Ascending aorta (tissue), 2 donors: ENCODE measurements at places on chromosomes 2 and 18.

DNA sequence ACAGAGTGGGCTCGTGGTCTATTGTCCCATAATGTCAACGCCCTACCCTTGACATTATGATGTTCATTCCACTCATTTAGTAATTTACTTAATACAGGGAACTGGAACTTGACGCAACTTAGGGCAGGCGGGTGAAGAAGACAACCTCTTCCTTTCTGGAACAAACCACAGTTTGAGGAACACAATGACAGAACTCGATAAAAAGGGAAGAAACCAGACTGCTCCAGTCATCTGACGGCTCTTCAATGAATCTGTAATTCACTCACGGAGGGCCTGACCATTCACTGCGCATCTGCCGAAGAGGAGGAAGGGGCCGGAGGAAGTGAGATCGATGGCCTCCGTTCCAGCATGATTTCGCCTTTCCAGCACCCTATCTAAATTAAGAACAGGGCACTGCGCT is 83.2 kb downstream of the BCL2 start:
- no peak for DNase-seq

- no peak for DNase-seq
These were observed 488.7 kb upstream of the TCF4 start for GRCh38 chr18:56076723-56077122.

DNA sequence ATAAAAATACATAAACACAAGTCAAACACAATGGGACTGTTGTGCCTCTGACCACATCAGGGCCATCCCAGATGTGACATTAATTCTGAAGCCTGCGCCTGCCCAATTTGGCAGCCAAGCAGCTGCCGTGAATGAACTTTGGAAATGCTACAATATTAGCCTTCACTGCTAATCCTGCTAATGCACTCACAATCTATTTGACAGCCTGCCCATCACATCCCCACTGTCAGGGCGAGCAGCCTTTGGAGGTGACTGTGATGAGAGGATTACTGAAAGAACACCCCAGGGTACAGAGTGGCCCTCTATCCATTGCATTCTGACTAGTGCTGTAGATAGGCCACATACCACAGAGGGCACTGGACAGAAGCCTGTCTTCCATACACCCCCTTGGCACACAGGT is 21.6 kb downstream of the OSR1 start:
- DNase-seq, result no peak

- DNase-seq, result no peak
These were observed 124.2 kb downstream of the GALR1 start for GRCh38 chr18:77373730-77374445.

GRCh38 chr18:62990653-62991052 is 275.3 kb downstream of the PHLPP1 start:
- DNase-seq, result no peak

- DNase-seq, result no peak
These were observed 29.4 kb upstream of the ASNSD1 start for GRCh38 chr2:189631849-189632248.

GRCh38 chr2:24125956-24126355 is 2.7 kb downstream of the FAM228B start:
- no peak for DNase-seq

DNA sequence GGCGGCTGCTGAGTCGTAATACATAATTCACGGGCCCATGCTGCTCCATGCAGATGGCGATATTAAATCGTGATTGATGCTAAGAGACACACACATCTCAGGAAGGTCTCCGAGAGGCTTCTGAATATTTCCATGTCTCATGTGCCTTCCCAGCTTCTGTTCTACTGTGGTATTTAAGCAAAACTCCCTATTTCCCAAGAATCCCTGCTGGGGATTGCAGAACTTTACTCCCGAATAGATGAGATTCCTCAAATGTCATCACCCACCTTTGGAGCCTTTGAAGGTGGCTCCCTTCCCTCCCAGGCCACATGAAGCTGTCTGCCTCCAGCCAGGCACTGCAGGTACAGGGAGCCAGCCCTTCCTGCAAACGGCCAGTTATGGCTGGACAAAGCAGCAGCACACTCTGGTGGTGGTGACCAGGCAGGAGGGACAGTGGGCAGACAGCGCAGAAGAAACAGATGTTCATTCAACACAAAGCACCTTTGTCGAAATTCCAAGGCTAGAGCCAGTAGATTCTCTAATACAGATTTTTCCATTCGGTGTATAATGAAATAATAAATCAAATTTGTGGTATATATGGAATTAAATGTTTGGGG is 14.1 kb downstream of the NRP2 start:
- DNase-seq, result no peak

GRCh38 chr2:212424082-212424481 is 114.5 kb downstream of the ERBB4 start:
- DNase-seq, result no peak

- no peak for DNase-seq
These were observed 62.9 kb upstream of the CDKL4 start for GRCh38 chr2:39306626-39307025.

DNA sequence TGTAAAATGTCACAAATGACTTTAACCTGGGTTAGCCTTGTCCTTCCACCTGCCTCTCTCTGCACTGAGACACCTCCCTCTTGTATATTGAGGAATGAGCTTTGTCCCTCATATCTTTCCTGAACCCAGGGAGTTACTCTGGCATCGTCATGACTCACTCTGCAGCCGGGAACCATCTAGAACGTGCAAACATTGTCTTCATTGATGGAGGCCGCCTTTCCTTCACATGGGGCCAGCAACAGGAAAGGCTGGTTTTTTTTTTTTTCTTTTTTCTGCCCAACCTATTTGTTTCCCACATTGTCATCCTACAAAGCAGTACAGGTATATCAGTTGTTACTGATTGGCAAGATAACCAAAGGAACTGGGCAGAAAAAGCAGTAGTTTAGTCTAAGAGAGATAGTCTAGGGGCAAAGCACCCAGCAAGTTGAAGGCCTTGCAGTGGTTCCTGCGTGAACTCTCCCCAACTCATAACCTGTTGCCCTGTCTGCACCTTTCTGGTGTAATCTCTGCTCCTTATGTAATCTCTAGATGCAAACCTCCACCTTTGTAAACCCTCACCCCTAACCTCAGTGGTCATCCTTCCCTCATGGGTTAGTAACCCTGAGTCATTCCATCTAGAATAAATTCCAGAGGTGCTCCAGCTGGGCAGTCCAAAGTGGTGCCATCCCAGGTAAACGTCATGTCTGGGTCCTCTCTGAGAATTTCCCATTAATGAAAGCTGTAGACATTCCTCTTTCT is 38.3 kb downstream of the SLC40A1 start:
- no peak for DNase-seq

GRCh38 chr2:227267410-227268115 is 57.5 kb upstream of the MFF start:
- no peak for DNase-seq

DNA sequence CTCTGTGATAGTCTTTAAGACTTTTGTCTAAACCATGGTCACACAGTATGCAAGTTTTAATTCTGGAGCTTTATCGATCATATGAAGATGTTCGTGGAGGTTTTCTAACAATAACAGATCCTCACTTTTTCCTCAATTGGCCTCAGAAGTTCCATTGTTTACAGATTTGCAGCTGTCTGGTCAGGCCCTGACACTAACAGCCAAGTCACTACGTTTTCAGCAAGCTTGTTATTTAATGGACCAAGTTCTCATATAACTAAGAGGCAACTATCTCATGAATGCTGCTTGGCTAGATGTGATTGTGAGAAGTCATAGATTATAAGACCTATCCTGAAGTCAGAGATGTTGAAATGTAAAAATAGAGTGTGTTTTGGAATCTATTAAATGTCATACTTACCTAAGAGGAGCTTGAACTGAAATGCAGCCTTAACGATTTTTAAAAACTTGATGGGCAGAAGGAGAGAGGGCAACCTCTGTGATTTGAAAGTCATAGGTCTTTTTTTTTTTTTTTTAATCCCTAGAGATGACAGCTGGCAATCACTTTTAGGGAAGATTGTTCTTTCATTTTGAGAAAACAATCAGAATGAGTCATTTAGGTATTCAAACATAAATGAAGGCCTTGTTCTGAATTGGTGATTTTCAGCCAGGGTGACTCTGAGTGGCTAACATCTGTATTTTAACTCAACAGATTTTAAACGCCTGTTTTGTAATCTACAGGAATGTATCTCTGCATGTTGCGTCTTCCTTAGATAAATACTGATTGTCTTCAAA is 48.4 kb upstream of the NEMP2 start:
- DNase-seq, result no peak

DNA sequence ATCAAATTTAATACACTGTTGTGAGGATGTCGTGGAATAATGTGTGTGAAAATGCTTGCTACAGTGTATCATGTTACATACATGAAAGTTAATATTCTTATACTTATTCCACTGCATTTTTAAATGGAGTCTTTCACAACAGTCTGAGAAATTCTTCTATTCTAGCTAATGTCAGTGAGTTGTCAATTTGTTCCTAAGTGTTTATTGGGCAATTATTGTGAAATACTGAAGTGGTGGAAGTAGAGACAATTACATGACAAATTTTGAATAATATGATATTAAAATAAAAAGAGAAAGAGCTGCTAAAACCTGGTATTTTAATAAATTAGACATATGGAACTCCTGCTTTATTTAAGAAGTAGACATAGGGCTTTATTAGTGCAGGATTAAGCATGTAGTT is 176.1 kb downstream of the PTPRM start:
- no peak for DNase-seq

- DNase-seq, result no peak
These were observed 219.2 kb downstream of the FHOD3 start for GRCh38 chr18:36516726-36517125.

- no peak for DNase-seq
These were observed 24.5 kb upstream of the LIPG start for GRCh38 chr18:49537232-49537896.

- DNase-seq, result no peak
These were observed 71.7 kb downstream of the TPGS2 start for GRCh38 chr18:36757081-36757480.

DNA sequence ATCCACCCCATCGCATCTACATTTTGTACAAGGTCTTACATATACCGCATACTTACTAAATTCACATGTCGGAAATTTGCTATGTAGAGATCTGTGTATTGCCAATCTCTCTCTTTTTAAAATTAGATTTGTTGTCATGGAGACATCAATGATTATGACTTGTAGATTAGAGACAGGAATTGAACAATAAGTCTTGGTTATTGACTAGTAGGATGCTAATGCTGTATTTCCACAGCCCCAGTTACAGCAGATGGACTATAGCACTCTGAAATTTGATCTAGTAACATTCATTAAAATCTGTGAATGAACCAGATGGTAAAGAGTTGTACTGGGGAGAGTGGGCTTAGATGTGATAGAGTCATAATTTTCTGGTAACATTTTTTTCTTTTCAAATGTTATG is 805.7 kb downstream of the SLC4A3 start:
- no peak for DNase-seq

DNA sequence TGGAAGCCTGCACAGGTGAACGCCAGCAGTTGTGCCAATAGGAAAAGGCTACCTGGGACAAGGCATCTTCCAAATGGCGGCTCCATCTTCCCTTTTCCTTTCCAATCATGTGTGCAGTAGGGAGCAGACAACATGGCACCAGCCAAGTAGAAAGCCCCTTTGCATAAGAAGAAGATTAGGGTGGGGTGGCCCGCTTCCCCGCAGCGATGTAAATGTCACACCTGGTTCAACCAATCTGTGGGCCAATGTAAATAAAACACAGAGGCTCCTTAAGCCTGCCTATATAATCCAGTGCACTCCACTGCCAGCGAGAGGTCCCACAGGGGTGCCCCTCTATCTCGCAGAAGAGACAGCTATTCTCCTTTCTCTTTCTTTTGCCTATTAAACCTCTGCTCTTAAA is 468.4 kb upstream of the CRIM1 start:
- no peak for DNase-seq

DNA sequence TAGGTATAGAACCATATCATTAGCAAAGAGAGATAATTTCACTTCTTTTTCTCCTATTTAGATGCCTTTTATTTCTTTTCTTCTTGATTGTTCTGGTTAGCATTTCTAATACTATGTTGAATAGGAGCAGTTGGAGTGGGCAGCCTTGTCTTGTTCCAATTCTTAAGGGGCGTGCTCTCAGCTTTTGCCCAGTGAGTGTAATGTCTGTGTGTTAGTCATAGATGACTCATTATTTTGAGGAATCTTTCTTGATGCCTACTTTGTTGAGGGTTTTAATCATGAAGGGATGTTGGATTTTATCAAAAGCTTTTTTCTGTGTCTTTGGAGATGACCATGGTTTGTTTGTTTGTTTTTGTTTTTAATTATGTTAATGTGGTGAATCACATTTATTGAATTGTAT is 1453.1 kb upstream of the SLC39A10 start:
- DNase-seq, result no peak

GRCh38 chr18:73741946-73742345 is 405.7 kb downstream of the FBXO15 start:
- no peak for DNase-seq

DNA sequence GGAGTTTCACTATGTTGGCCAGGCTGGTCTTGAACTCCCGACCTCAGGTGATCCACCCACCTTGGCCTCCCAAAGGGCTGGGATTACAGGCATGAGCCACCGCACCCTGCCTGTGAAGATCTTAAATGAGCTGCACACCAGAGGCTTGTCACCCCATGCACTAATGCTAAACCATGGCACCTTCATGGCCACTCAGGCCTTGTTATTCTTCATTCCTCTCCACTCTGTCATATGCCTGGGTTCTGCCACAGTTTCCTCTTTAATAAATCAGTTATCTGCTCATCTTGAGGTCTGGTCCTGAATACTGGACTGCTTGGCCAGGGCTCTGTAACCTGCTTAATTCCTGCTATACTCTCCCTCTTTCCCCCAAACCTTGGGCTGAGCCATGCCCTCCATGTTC is 303.9 kb upstream of the FBXO11 start:
- no peak for DNase-seq

DNA sequence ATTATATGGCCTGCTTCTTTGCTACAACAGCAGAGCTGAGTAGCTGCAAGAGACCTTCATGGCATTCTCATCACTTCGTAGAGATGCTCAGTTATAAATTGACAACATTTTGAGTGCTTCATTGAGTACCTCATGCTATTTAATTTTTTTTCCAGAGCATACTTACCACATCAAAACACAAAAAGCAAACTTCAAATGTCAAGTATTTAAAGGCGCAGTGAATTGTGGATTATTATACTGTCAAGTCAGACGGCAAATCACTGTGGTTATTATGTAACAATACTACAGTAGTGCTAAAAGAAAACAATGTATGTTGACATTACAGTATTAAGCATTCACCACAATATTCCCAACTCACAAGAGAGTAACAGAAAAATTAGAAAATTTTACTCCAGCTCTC is 12.5 kb downstream of the ZC3H8 start:
- DNase-seq, result no peak

GRCh38 chr2:221268631-221269030 is 303.5 kb downstream of the EPHA4 start:
- no peak for DNase-seq

DNA sequence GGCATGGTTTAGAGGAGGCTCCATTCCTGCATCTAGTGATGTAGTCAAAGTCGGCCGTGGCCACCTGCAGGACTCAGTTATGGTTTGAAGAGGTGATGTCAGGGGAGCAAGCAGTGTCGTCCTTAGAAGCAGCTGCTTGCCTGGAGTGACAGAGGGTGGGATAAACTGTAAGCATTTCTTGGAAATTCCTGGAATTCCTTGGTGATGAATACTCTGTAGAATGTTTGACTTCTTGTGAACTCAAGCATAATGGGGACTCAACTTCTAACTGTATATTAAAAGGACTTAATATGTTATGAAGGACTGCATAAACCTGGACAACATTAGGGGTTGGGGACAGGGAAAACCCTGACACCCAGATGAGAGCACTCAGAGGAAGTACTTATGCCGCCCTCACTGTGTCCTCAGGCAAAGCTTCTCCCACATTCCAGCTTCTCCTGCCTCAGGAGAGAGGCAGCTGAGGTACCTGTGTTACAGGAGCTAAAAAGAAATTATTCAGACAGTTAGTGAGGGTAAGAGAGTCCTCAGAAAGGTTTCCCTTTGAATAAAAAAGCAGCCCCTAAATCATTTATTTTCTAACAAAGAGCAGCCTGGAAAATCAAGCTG is 459.9 kb upstream of the CELF4 start:
- DNase-seq, result no peak
